Activated T-cell treated with anti-CD3 and anti-CD28 coated beads, Interleukin-2, amount 50 U/mL, for 48 hours (primary cell): ENCODE measurements at places on chromosomes 7 and 10.

DNA sequence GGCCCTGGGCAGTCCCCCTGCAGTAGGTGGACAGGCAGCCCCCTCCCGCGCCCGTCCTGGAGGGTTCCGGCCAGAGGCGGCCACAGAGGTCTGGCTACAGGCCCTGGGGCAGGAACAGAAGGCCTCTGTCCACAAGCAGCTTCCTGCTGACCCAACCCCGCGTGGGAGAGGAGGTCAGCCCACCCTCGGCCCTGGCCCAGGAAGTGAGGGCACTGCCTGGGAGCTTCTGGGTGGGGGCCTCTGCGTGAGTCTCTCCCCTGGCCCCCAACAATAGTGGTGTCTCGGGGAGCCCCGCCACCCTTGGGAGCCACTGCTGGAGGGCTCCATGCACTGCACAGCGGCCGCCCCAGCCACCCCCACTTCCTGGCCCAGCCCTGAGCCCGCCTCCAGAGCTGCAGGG, 4.7 kb downstream of the MICALL2 start:
- DNase-seq: no peak

- DNase-seq: no peak
Measured at GRCh38 chr10:15201589-15202300, 33.3 kb upstream of the NMT2 start.

DNA sequence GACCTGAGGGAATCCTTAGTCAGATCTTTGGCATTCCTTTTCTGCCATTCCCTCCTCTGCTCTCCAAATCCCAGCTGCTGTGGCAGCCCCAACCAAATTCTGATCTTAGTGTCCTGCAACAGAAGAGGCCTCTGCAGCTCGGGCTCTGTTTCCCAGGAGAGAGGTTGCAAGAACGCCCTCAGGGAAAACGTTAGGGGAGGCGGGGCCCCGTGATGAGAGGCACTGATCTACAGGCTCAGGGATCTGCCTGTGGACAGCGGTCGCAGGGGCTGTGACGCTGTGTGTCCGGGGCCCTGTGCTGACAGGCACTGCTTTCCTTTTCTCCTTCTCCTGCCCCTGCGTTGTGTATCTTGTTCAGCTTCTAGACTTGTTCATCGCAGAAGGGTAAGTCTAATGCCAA, 57.3 kb upstream of the DPYSL4 start:
- DNase-seq: no peak

DNA sequence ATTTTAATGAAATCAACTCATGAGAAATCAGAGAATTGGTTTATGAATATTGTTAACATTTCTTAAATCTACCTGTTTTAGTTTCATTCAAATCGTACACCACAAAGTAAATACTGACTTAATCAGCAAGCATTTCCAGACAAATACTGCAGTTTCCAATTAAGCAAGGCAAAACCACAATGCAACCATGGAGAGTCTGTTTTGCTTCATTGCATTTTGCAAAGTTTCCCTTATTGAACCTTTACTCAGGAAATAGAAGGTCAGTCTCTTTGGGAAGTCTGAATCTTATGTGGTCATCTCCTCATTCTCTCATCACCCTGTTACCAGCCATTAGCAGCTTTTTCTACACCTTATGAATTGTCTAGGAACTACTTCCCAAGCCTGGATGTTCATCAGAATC, 400.5 kb downstream of the IPMK start:
- DNase-seq: no peak

DNA sequence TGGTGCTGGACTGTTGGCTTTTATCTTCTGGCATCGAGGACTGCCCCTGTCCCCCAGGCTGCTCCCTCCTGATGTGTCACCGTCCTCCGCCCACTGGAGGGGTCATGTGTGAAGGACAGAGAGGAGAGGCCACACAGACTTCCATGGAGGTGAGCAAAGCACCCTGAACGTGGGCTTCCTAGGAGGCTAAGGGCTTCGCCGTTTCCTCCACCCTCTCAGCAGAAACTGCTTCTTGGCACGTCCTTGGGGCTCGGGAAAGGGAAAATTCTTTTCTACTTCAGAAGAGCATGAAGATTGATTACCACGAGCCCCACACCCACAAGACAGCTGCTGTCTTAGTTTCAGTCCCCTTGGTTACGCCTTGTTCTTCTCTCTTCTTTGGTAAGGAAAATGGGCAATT, 218.2 kb downstream of the CCDC3 start:
- no peak for DNase-seq

DNA sequence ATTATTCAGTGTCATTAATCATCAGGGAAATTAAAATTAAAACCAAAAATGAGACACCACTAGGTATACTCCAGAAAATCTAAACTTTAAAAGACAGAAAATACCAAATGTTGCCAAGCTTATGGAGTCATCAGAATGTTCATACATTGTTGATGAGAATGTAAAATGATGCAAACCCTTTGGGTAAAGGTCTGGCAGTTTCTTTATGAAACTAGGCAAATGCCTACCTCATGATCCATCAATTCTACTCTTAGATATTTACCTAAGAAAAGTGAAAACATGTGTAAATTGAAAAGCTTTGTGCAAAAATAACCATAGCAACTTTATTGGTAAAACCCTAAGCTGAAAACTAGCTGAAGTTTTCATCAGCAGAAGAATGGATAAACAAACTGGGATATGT, 329.5 kb upstream of the MEOX2 start:
- DNase-seq: no peak

GRCh38 chr7:106806556-106806955, 58.5 kb upstream of the PIK3CG start:
- no peak for DNase-seq

GRCh38 chr7:127738859-127739258, 86.9 kb downstream of the SND1 start:
- no peak for DNase-seq

DNA sequence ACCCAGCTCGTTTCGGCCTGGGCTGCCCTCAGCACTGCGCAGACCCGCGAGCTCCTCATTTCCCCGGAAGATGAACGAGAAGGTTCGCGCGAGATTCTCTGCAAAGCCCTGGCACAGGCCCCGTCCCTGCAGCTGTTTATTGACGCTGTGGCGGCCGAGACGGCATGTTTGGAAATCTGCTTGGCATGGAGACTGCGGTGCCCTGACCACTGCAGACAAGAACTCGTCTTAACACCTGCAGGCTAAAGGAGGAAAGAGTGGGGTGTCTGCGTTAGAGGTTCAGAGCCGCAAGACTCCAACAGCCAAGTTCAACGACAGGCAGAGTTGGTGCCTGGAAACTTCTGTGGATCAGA, 125.6 kb downstream of the DNAJB6 start:
- no peak for DNase-seq

DNA sequence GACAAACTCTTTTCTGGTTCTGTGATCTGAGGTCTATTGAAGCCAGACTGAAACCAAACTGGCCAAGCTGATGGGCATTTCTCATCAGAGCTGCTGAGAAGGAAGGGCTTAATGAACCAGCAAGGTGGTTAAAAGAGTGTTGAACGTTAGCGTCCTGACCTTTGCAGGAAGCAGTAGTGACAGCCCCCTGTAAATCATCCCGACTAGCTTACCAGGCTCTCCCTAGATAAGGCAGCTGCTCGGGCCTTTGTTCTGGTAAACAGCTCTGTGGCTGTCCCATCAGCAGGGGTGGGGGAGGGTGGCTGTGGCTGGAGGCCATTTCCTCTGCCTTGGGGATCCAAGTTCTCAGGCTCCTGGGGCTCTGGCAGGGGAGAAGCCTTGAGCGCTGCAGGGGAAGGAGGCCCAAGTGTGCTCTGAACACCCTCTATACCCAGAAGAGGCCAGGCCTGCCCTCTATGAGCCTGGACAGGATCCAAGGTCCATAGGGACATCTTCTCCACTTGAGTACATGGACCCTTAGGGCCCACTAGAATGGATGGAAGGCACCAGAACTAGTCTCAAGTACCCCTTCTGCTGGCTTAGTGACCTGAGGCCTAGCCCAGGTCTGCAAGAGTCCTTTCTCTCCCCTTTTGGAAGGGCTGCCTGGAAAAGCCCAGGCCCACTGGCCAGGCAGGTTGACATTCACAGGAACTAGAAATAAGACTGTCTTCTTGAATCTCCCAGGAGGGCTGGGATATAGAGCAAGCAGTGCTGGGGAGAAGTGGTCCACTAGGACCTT, 134.6 kb downstream of the ARHGAP22 start:
- DNase-seq: no peak

GRCh38 chr10:89134963-89135362, 72.2 kb downstream of the CH25H start:
- DNase-seq: no peak

DNA sequence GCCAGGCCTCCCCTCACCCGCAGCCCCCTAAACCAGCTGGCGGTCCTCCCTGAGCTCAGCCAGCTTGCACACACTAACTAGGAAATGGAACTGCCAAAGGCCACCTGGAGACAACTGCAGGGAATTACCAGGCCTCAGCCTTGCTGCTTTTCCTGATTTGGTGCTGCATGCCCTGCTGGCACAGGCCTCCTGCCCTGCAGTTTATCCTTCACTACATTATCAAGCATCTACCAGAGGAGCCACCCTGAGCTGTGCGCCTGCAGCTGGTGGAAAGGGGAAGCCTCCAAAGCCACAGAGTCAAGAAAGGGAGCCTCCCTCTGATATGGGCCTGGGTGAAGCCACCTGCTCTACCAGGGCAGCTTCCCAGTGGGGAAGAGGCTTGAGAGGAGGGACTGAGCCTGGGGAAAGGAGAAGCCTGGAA, 139.8 kb downstream of the GRID1 start:
- DNase-seq: no peak

DNA sequence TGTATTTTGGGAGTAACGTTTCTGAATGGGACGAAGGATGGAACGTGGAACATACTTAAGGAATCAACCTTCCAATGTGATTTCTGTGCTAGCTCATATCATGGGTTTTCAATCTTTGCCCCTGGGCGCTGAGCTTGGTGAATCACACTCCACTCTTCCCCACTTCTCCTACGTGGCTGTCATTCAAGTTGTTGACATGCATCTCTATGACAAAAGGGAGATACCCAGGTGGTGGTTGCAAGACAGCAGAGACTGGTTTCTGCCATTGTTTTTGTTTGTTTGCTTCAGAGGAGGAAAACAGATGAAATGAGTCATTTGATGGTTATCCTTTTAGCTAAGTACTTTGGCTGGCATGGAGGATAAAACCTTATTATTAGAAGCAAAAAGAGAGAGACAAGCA, 573.9 kb downstream of the GATA3 start:
- DNase-seq: no peak

- DNase-seq: no peak
Measured at GRCh38 chr10:69912589-69912988, 110.9 kb downstream of the COL13A1 start.

- no peak for DNase-seq
Measured at GRCh38 chr7:7573701-7574100, 7.0 kb downstream of the MIOS start.

DNA sequence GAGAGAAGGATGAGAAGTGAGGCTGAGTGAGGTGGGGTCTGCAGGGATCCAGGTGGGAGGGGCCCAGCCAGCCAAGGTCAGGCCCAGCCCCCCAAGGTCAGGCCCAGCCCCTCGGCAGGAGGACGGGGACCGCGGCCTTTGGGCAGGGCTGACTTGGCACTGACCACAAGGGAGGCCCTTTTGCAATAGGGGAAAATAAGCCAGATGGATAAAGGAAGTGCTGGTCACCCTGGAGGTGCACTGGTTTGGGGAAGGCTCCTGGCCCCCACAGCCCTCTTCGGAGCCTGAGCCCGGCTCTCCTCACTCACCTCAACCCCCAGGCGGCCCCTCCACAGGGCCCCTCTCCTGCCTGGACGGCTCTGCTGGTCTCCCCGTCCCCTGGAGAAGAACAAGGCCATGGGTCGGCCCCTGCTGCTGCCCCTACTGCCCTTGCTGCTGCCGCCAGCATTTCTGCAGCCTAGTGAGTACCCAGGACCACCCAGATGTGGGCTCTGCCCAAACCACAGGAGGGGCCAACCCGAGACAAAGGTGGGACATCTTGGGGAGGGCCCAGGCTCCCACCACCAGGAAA, at the start of gene PILRA:
TSS of gene PILRA (plus strand) at position 227 of the 571 bp plus-strand sequence. CDS start at position 397, 170 bp downstream.
- DNase-seq: no peak

GRCh38 chr7:68547799-68548198, 1050.5 kb upstream of the AUTS2 start:
- no peak for DNase-seq

GRCh38 chr7:28005075-28005846, 175.3 kb downstream of the JAZF1 start:
- no peak for DNase-seq

DNA sequence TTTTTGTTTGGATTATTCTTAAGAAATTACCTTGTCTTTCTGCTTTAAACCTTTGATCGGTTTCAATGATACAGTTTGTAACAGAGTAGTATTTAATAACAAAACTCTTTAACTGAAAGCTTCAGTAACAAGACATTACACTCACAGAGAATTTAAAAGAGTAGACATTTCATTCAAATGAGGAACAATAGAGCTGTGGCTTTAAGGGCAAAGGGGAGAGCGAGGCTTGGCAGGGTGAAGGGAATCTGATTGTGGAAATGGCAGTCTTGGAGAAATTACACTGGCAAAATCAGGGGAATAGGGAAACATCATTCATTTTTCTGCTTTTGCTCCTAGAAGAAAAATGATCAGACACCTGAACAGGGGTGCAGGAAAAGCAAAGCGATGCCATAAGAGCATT, 5.1 kb upstream of the HIPK2 start:
- DNase-seq: no peak
